HT1080 (cell line): ENCODE measurements at places on chromosomes 7 and 10. TPM values are rescaled to one million over a fixed set of nuclear protein-coding genes. Genes with fewer than 3 reads are reported as not detected.

Gene RSPH10B
- not detected in 2 replicates for total RNA-seq

Gene UPK3B
- 1.0 TPM in 1 of 2 replicates, not detected in the other for total RNA-seq

Gene POLR1F
- total RNA-seq: 27.7 and 29.0 TPM in 2 replicates

Gene ZNF804B
- total RNA-seq: not detected in 2 replicates

Gene TAF3
- total RNA-seq: 2.6 and 3.1 TPM in 2 replicates

Gene DLX6
- 0.45 and 0.80 TPM in 2 replicates for total RNA-seq

Gene C7orf57
- 1.2 TPM in 1 of 2 replicates, not detected in the other for total RNA-seq

Gene LRMDA
- not detected in 2 replicates for total RNA-seq

- DNase-seq: no peak
Observed at GRCh38 chr7:140390034-140390433, 8.3 kb downstream of the SLC37A3 start.

DNA sequence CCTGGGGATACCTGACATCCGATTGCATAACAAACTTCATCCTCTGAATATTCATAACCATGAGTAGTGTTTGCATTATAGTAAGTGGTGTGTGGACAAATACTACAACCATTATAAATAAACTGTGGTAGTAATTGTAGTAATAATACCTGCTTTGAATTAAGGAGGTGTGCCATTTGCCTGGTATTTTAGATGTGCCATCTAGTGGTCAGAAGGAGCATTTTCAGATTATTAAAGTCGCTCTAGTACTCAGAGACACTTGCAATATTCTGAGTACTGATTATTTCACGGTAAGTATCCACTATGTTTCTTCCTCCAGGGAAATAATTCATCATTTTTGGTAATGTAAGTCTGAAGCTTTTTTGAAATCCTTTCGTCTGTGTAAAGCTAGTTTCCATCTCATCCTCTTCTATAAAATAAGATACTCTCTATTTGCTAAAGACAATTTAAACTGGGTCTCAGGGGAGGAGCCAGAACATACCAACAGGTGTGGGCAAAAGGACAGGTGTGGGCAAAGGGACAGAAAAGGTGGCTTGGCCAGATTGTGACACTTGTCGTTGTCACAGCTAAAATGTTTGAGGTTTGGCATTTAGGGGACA is 115.3 kb upstream of the WDR11 start:
- DNase-seq: no peak

GRCh38 chr7:25628446-25628845 is 400.2 kb upstream of the NPVF start:
- no peak for DNase-seq

DNA sequence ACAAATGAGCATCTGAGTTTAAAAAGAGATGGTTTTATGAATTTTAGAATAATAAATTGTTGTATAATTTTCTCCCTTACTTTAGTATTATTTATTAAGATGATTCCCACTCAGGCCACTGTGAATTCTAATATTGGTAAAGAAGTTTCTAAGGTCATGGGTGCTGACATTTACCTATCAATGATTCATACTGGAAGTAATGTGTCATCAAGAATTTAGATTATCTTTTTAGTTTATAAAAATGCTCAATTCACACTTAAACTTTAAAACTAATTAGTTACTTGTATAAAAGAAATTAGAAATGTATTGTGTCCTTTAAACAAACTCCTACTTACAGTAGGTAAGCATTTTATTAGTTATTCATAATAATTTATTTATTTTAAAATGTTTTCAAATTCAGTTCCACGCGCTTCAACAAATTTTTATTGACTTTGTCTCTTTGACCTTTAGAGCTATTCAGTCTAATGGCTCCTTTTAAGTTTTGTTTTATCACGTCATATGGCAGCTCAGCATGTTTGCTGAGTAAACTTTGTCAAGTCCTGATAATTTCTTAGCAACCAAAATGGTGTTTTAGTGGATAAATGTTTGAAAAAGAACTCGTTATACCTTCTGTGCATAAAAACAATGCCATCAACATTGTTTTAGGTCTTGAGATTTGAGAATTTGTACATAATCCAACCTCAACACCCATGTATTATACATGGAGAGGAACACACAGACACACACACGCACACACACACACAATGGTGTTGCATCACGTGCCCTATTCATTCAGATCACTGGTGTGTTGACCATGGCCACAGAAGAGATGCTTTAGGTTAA is 15.1 kb upstream of the MRC1 start:
- no peak for DNase-seq

- DNase-seq: no peak
Observed at GRCh38 chr10:101607124-101607523, 19.0 kb downstream of the DPCD start.

GRCh38 chr10:85978566-85979358 is 387.8 kb downstream of the GRID1 start:
- DNase-seq: no peak

- no peak for DNase-seq
Observed at GRCh38 chr10:98267894-98268693, at the start of gene LOXL4. Gene LOXL4 (minus strand): TSS chr10:98268194. CDS start chr10:98263019, 5,175 bp downstream.

DNA sequence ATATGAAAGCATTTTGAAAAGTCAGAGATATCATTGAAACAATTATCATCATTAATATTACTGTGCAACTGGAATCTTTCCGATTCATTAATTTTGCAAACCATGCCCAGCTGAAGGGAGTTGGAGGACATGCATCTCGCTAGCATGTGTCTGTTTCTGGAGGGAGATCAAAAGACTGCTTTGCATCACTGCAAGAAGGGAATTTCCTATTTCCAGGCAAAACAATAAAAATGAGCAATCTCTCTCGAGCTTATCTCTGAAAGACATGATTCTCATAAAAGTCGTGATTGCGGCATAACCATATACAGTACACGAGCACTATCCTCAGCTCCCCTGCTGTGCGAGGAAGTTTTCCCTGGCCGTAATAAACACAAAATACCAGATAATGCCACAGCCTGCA is 607.6 kb upstream of the DPP6 start:
- DNase-seq: no peak

DNA sequence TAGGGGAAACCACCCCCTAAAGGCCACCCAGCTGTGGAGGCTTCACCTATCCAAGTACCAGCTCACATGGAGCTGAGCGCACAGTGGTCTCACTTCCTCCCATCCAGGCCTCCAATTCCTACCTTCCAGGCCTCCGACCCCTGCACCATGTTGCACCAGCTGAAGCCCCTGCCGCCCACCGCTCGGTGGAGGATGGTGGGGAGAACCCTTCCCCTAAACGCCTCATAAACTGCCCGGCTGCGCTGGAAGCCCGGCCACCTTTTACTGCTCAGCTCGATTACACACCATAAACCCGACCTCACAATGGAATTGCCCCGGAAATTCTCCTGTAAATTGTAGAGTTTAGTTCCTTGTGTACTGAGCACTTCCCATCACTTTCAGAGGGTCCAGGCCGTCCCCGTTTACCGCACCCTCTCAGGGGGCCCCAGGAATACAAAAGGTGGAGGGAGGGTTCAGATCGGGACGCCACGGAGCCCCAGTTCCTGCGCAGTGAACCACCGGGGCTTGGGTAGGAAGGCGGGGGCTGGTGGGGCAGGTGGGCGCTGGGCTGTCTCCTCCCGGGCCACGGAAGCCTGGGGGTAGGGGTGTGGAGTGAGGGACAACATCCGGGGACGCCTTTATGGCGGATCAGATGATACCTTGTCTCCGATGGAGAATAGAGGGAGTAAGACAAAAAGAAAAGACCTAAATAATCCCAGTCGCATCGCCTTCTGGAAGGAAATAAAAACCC is 1.4 kb upstream of the HOXA7 start:
- no peak for DNase-seq

- DNase-seq: no peak
Observed at GRCh38 chr10:3129581-3130340, 42.8 kb downstream of the PITRM1 start.

GRCh38 chr7:38700116-38700515 is 68.9 kb upstream of the AMPH start:
- DNase-seq: no peak

DNA sequence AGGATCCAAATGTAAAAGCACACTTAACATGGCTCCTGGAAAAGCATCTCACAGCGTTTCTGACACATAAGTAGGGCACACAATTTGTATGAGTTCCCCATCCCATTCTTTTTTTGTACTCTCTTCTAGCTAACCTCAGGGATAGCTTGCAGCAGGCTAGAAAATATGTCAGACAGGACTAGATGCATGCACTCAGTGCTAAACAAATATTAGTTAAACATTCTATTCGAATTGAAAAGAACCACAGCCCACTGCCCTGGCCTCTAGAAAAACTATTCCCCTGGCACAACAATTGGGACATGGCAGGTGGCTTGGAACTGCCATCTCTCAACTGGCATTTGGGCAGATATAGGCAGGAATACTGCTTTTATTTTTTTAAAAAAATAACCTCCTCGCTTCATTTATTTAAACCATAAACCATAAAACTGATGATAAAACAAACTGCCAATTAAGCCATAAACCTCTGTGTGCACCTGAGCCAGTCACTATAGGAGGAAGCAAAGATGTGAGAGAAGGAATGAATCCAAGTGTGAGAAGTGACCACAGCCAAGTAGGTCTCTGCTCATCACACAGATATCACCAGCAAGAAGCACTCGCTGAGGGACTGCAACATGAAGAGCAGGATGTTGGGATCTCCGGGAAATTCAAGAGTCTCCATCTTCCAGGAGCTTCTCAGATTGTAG is 394.1 kb downstream of the NEBL start:
- no peak for DNase-seq
